ENCODE measurements at places on chromosomes 11 and 22.

GRCh38 chr11:96755752-96756151, 365.9 kb downstream of the JRKL start:
- DNase-seq = no peak

DNA sequence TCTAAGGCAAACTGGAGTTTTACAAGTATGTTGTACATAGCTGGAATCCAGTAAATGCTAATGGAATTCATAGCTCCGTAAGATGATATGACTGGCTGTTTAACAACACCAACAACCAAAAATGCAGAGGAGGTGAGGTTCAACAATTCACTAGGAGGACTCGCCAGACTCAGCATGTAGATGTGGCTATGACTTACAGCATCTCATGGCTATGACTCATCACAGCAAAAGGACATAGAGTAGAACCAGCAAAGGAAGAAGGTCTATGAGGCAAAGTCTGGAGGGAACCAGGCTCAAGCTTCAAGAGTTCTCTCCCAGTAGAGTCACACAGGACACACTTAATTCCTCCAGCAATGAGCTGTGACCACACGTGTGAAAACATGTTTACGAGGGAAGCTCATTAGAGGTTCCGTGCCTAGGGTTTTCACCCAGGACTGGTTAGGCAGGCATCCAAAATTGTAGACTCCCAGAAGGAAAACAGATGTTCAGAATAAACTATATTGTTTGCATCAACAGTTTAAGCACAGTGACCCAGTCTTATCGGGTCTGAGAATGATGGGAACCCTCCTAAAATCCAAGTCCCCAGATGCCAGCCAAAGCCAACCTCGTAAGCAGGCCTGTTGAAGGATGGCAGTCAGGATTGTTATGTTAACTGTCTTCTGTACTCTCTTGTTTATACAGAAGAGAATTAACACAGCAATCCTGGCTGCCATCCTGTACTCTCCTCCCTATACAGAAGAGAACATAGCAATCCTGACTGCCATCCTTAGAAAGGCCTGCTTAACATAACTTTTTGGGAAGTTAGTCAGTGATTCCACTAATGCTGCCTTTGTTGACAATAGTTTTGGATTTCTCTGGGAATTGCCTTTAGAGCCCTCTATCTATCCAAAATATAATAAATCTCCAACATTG, 116.6 kb downstream of the LARGE1 start:
- DNase-seq = no peak

DNA sequence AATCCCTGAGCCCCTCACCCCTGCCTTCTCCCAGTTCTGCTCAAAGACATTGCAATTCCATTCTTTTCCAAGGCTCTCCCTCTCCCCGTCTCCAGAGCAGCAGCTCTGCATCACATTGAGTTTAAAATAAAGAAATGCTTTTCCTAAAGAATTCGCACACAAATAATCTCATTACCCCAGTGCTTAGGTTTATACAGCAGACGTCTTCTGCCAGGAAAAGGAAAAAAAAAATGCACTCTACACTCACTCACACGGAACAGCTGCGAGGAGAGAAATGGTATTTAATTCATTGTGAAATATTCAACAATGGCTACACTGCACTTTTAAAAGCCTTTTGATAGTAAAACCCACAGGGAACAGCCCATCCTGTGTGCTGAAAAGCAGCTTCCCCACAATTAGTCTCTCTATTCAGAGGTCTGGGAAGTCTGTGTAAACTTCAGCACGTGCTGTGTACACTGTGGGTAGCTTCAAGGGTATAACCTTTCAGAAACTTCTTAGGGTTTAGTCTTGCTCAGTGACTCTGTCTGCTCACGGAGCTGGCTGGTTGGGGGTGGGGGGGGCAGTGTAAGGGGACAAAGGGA, 42.8 kb downstream of the ETS1 start:
- DNase-seq = no peak

- no peak for DNase-seq
Measured at GRCh38 chr11:132595711-132596134, 936.6 kb downstream of the OPCML start.

DNA sequence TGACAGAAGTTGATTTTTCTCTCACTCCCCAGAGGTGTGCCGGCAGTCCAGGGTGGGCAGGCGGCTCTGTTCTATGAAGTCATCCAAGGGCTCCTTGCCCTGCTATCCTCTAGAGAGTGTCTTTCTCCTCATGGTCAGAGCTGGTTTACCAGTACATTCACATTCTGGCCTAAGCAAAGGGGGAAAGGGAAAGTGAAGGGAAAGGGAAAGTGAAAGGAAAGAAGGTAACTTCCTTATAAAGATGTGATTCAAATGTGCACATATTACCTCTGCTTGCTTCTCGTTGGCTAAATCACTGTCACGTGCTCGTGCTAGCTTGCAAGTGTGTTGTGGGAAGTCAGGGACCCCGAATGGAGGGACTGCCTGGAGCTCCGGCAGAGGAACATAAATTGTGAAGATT, 2.9 kb upstream of the HTATIP2 start:
- DNase-seq = no peak

GRCh38 chr11:76634886-76635285, 35.7 kb downstream of the LRRC32 start:
- no peak for DNase-seq

DNA sequence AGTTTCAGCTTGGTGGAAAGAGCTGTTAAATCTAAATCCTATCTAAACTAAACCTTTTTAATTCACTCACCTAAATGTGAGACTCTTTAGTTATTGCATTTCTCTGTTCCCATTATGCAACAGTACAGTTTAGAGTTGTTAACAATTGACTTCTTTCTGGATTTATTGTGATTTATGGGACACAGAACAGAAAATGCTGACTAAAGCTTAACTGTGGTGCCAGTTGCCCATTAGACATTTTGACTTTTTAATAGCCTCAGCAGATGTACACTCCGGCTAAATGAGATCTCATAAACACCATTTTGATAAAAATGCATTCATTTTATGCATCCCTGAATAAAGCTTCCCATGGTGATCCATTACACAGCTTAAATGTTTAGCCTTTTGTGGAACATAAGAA, 356.6 kb downstream of the CASP12 start:
- no peak for DNase-seq

- DNase-seq = no peak
Measured at GRCh38 chr11:107770551-107770951, 58.7 kb upstream of the SLN start.

DNA sequence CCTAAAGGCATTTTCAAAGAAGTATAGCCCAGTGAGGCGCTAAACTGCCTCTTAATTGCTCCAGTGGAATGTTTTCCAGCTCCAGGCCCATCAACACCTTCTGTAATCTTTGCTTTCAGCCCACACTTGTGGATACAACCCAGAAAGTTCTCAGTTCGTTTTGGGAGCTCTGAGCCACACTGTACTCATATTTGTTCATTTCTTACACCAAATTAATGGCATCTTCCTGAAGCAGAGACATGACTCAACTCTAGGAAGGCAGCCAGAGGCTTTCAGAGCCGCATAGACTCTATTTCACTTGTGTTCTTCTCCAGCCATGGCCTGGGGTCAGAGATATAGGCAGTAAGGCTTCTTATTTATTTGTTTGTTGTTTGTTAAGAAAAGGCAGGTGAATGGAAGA, 175.5 kb upstream of the NCAM1 start:
- DNase-seq = no peak

- no peak for DNase-seq
Measured at GRCh38 chr11:76632492-76632891, 38.1 kb downstream of the LRRC32 start.

GRCh38 chr22:42688241-42689211, 32.1 kb downstream of the A4GALT start:
- DNase-seq = peak; percentile 7

- no peak for DNase-seq
Measured at GRCh38 chr22:27419473-27419872, 382.1 kb downstream of the MN1 start.

- DNase-seq = no peak
Measured at GRCh38 chr22:39935612-39936011, 24.6 kb upstream of the TMA7B start.
